Naive B cell (primary cell): ENCODE measurements at places on chromosomes 5 and 9.

GRCh38 chr5:147455822-147456450, 53.9 kb downstream of the DPYSL3 start:
- H3K4me3 ChIP-seq, result no peak overlapping the region
- no peaks in the 10 kb centered on the region for H3K36me3 ChIP-seq
- peaks cover 65% of the 10 kb centered on the region for H3K27me3 ChIP-seq
- H3K4me1 ChIP-seq, result peaks cover 15% of the 10 kb centered on the region
- DNase-seq, result no peak

- DNase-seq, result no peak
- H3K27me3 ChIP-seq, result no peaks in the 10 kb centered on the region
- peaks cover 5% of the 10 kb centered on the region for H3K36me3 ChIP-seq
- no peak overlapping the region for H3K27ac ChIP-seq
- no peak overlapping the region for H3K4me3 ChIP-seq
- H3K4me1 ChIP-seq, result peaks cover 13% of the 10 kb centered on the region
Observed at GRCh38 chr9:127005770-127006314, 91.3 kb downstream of the RALGPS1 start.

GRCh38 chr9:134128727-134129679, 6.9 kb upstream of the WDR5 start:
- no peaks in the 10 kb centered on the region for H3K27me3 ChIP-seq
- H3K36me3 ChIP-seq, result no peaks in the 10 kb centered on the region
- no peak for DNase-seq
- peaks cover 15% of the 10 kb centered on the region for H3K4me1 ChIP-seq
- H3K27ac ChIP-seq, result no peak overlapping the region

GRCh38 chr9:89138463-89139390, 39.9 kb downstream of the SHC3 start:
- H3K4me3 ChIP-seq, result no peak overlapping the region
- DNase-seq, result no peak
- H3K27ac ChIP-seq, result no peak overlapping the region
- peaks cover 8% of the 10 kb centered on the region for H3K27me3 ChIP-seq
- no peaks in the 10 kb centered on the region for H3K4me1 ChIP-seq

DNA sequence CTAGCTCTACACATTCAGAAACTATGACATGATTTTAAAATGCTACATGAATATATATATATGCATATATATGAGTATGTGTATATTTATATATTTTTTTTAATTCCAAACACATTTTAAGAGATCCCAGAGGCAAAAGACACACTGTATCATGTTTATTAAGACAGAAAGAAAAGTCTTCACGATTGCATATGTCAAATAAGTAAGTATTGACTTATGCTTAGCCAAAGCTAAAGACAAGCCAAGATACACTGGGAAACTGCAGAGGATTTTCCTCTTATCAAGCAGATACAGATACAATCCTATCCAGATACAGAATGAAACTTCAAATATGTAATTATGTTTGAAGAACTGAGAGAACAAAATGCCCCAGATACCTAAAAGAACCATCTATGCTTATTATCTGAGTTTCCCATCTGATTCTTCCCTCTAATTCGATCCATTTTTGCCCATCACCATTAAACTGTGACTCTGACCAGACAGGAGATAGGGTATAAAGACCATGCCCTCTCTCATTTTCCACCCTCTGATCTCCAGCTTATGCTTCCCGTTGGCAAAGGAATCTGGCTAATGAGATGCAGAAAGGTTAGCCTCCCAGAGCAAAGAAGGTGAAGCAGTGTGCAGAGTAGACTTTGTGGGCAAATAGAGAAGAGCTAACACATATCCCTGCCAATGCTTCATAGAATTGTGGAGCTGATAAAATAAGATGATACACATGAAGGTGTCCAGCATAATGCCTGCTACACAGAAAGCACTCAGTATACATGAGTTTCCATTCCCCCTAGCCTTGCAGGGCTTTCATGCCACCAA, 131.0 kb upstream of the TARS1 start:
- no peak for DNase-seq
- H3K4me1 ChIP-seq, result no peaks in the 10 kb centered on the region
- no peak overlapping the region for H3K27ac ChIP-seq

DNA sequence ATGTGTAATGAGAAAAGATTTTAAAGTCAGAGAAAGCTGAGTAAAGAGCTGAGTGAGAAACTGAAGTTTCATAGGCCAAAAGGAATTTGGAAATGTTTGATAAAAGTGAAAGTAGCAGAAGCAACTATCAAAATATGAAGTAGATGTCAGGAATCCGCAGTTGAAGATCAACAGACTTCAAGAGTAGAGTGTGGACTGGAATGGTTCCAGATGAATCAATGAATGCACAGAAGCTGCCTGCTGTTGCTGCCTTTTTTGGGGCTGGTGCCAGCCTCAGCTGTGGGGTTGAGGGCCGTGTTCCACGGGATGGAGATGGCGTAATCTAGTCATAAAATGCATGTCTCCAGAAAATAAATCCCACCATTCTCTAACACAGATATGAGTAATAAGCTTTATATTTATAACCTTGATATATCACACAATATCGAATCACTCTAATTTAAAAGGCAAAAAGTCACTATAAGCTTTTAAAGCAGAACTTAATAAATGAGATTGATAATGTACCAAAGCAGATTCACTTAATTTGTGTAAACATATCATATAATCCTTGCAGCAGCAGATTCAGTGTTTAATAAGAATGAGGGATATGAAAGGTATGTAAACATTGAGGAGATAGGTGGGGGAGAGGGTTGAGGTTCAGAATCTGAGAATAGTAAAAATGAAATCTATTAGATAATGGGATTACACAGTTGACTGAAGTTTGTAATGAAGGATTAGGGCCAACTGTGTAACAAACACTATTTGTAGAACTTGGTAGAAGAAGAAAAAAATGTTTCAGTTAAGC, 652.3 kb upstream of the FTMT start:
- H3K36me3 ChIP-seq, result no peaks in the 10 kb centered on the region
- no peak overlapping the region for H3K27ac ChIP-seq
- H3K4me1 ChIP-seq, result no peaks in the 10 kb centered on the region
- no peak overlapping the region for H3K4me3 ChIP-seq
- no peak for DNase-seq

GRCh38 chr9:131181091-131181681, 55.8 kb downstream of the NUP214 start:
- peaks cover 45% of the 10 kb centered on the region for H3K4me1 ChIP-seq
- DNase-seq, result no peak
- no peaks in the 10 kb centered on the region for H3K36me3 ChIP-seq

DNA sequence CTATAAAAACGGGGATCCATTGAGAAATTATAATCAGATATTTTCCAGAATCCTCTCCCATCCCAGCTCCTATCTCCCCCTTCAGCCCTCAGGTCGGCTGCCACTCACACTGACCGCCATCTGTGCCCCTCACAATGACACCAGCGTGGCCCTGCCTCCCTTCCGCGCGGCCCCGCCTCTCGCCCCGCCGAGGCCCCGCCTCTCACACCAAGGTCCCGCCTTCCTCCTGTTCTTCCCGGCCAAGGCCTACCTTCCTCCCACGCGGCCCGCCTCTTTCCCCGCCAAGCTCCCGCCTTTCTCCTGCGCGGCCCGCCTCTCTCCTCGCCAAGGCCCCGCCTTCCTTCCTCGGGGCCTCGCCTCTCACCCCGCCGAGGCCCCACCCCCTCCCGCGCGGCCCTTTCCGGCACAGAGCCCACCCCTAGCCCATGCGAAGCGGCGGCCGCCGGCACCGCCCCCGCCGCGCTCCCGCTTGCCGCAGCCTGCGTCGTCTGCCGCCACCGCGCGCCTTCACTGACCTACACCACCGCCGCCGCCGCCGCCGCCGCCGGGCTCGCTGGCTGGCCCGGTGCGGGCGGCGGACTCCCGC, at the start of gene DNAJC21:
DNAJC21 (plus strand) TSS at position 426 of the 586 bp plus-strand sequence. CDS start 261 bp downstream, outside the sequence.
- peak within 1 kb of the TSS; percentile 99 for H3K27ac ChIP-seq
- peak within 1 kb of the TSS; percentile 95 for H3K4me3 ChIP-seq
- no peaks in the 10 kb centered on the region for H3K36me3 ChIP-seq
- H3K27me3 ChIP-seq, result no peaks in the 10 kb centered on the region

DNA sequence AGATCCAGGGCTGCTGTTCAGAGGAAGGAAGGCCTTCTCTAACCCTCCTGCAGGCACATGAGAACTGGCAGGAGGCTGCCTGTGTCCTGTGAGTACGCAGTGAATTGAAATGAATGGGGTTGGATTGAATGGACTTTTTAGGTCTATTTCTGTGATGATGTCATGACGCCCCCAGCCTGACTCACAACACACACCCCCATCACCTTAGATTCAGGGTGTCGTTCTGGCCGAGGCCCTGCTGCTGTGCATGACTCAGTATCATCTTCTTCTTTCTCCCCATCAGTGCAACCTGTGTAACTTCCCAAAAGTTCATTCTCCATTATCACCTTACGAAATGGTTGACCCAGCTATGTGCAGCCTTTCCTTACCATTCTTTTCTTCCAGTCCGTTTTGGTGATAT, 5.4 kb downstream of the PCAT7 start:
- H3K36me3 ChIP-seq, result no peaks in the 10 kb centered on the region
- no peak overlapping the region for H3K27ac ChIP-seq
- H3K27me3 ChIP-seq, result peaks cover 5% of the 10 kb centered on the region
- DNase-seq, result no peak
- no peak overlapping the region for H3K4me3 ChIP-seq

GRCh38 chr9:101569741-101570501, 24.8 kb downstream of the PPP3R2 start:
- H3K4me3 ChIP-seq, result no peak overlapping the region
- H3K4me1 ChIP-seq, result no peaks in the 10 kb centered on the region
- H3K36me3 ChIP-seq, result peaks cover 19% of the 10 kb centered on the region

DNA sequence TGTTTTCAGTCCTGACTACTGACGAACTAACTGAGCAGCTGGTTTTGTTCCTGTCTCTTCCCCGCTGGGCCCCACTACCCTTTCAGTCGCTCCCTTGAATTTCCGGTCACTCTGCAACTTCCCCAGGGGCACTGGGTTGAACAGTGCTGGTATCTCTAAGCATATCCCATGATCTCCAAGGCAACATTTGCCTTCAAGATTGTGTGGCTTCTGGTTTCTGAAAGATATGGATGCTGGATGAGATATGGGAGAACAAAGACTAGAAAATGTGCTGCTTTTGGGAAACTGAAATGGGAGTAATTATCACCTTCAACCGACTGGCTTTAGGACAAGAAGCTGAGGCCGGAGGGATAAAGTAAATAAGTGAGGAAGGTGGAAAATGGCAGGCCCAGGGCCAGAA, 258.2 kb upstream of the PIK3R1 start:
- DNase-seq, result no peak
- no peak overlapping the region for H3K27ac ChIP-seq

GRCh38 chr5:62385816-62386400, 17.8 kb downstream of the DIMT1 start:
- no peaks in the 10 kb centered on the region for H3K27me3 ChIP-seq
- peaks cover 11% of the 10 kb centered on the region for H3K36me3 ChIP-seq
- no peak overlapping the region for H3K27ac ChIP-seq
- no peaks in the 10 kb centered on the region for H3K4me1 ChIP-seq

DNA sequence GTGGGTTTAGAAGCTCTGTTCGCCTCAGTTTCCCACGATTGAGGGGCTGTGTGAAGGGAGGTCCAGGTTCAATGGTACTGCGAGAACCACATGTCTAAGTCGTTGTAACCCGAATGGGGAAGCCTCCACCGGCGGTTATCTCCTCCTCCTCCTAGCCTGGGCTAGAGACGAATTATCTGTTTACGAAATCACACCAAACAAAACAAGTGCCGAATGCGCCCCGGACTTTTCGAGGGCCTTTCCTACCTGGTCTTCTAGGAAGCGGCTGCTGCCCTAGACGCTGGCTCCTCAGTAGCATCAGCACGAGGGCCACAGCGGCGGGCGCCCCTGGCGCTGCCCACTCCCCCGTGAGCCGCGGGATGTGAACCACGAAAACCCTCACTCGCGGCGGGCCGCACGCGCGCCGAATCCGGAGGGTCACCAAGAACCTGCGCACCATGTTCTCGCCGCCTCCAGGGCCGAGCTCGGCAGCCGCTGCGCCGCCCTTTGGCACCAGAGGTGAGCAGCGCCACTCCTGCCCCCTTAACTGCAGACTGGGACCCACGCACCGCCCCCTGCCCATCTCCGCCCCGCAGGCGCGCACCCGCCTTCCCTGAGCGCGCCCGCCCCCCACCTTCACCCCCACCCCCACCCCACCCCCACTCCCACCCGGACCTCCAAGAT, at the start of gene CDKN2A:
CDKN2A (minus strand) TSS at position 500 of the 663 bp plus-strand sequence.
- H3K36me3 ChIP-seq, result no peaks in the 10 kb centered on the region
- DNase-seq, result peak; percentile 62
- peak within 1 kb of the TSS; percentile 99 for H3K4me3 ChIP-seq
- H3K4me1 ChIP-seq, result peaks cover 37% of the 10 kb centered on the region

DNA sequence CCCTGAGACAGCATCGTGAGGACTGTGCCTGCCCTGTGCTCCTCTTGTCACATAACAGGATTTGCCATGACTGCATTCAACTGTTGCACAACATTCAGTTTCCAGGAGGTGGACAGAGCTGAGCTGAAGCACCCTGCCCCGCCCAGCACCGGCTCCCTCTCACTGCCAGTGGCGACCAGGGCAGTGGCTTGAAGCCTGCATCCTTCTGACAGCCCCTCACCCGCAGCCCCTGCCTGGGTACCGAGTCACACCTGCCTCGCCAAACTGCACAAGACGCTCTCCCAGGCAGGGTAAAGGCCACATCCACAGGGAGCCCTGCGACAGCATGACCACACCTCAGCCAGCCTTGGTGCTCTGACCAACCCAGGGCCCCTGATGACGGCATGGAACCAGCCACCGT, 59.9 kb upstream of the ZNF354A start:
- H3K4me1 ChIP-seq, result peaks cover 4% of the 10 kb centered on the region
- H3K27ac ChIP-seq, result no peak overlapping the region
- no peak for DNase-seq
- no peak overlapping the region for H3K4me3 ChIP-seq

DNA sequence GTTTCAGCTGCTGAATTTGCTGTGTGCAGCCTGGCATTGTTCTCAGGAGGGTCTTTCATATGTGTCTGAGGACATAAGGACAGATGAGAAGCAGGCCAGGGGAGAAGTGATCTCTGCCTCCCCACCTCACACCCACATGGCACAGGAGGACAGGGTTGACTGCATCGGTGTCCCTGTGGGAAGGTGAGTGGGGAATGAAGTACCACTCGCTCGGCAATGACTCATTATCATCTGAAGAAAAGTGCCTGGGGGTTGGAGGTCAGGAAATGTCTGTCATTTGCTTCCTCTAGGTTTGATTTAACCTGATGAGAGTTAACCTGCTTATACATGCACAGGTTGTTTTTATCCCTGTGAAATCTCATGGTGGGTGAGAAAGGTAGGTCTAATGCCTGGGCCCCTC, 195.0 kb downstream of the GADD45G start:
- H3K36me3 ChIP-seq, result no peaks in the 10 kb centered on the region
- DNase-seq, result no peak
- H3K27me3 ChIP-seq, result no peaks in the 10 kb centered on the region
- H3K4me1 ChIP-seq, result no peaks in the 10 kb centered on the region
- H3K27ac ChIP-seq, result no peak overlapping the region

DNA sequence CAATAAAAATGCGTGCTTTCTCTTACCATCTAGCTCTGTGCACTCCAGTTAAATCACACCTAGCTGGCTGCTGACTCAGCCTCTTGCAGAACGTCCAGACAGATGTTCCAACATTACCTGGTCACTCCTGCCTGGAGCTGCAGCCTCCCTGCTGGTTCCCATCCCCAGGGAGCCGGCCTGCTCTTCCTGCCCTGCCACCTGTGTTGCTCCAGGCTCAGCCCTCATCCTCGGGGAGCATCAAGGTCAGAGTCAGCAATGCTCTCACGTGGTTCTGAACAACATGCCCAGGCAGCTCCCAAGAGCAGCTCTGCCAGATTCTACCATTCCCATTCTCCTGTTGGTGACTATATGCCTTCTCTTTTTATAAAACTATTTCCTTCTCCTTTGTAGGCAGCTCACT, 81.3 kb downstream of the GADD45G start:
- no peak overlapping the region for H3K4me3 ChIP-seq
- peaks cover 10% of the 10 kb centered on the region for H3K4me1 ChIP-seq
- no peak overlapping the region for H3K27ac ChIP-seq
- no peak for DNase-seq
- H3K27me3 ChIP-seq, result peaks cover 8% of the 10 kb centered on the region
